DMS79 treated with DMSO at 0.1 percent for 48 hours (cell line): ENCODE measurements at places on chromosomes 11 and 22.

- no peak for DNase-seq
These were observed 17.4 kb downstream of the BTBD10 start for GRCh38 chr11:13445588-13445987.

- no peak for DNase-seq
These were observed 83.6 kb upstream of the BDNF start for GRCh38 chr11:27783701-27784355.

DNA sequence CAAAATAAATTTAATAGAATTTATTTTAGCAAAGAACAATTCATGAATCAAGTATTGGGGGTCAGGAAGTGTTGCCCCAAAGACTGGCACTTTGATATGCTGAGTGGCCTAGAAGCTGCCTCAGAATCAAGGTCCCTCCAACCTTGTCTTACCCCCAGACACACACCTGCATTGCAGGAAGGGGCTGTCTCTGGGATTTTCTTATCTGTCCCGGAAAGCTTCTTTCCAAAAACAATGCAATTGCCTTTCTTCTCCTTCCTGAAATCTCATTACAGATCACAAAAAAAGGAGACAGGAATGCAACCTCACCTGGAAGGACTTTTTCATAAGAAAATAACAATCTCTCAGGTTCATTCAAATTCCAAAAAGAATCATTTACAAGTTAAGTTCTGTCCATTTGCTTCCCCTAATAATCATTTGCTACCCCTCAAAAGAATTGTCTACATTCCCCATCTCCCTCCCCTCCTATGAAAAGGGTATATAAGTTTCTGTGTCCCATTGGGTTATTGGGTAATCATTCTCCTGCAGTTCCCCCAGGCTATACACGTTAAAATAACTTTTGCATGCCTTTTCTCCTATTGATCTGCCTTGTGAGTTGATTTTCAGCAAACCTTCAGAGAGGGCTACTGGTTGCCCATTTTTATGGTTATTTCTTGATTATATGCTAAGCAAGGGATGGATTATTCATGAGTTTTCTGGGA is 21.3 kb downstream of the OR10A6 start:
- DNase-seq: no peak

DNA sequence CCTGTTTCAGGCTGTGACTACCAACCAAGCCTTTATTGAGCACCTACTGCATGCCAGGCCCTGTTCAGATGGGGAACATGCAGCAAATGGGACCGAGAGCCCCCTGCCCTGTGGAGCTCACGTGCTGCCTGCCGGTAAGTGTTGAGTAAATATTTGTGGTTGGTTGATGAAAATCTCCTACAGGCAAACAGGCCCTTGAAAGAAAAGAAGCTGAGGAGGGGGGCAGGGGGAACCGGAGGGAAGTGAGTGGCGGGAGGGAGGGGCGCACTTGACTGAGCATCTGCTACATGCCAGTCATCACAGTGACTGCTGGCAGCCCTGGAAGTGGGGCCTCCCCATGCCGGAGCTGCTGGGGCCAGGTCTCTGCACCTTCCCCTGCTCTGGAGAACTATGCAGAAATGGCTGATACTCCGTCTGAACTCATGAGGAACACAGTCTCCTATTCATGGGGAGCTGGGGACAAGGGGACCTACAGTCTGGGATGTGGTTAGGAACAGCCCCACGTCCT is 34.2 kb downstream of the MACROD1 start:
- peak; percentile 92 for DNase-seq

GRCh38 chr22:45863981-45864751 is 112.8 kb downstream of the WNT7B start:
- peak; percentile 52 for DNase-seq

DNA sequence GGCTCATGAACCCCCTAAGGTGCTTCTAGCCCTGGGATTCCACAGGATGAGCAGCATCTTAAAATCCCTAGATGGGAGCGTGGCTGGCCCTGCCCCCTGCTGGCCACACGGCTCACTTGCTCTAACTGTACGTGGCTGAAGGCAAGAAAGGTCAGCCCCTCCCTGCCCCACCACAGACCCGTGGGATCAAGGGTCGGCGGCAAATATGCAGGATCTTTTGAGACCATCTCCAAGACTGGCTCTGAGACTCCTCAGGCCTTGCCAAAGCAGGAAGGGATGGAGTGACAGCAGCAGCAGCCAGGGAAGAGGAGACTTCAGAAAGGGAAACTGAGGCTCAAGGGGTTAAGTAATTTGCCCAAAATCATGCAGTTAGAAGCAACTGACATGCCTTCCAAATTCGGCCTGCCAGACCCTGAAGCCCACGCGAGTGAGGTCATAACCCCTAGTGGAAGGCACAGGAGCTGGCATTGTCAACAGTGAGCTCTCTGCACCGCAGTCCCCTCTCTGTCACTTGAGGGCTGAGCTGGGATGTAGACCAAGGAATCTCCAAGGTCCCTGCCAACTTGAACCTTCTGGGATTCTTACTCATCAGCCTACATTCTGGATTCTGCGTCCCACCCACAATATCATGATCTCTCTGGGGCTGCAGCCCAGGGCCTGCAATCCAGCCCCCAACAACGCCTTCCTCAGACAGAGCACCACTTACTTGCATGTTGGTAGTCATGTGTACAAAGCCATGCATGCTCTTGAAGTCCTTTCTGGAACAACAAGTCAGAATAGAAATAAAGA is 31.4 kb downstream of the CREB3L1 start:
- peak; percentile 28 for DNase-seq
